ENCODE measurements at places on chromosomes 4 and X.

DNA sequence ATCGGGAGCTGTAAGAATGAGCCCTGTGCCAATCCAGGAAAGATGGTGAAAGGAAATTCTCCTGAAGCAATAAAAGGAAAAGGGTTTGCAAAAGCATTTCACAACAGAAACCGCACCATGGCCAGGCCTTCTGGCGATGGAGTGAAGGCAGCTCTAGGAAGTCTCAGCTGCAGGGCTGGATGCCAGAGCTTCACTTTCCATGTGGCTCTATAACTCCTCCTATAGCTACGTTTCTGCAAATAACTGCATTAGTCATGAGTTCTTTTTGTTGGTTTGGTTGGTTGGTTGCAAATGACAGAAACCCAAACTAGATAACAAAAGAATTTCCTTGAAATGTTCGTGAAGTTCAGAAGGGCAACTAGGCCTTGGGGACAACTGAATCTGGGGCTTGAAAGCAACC lies 84.6 kb downstream of the RELL1 start:
- DNase-seq, result no peak

GRCh38 chrX:39473812-39474211 lies 623.9 kb downstream of the BCOR start:
- DNase-seq, result no peak

DNA sequence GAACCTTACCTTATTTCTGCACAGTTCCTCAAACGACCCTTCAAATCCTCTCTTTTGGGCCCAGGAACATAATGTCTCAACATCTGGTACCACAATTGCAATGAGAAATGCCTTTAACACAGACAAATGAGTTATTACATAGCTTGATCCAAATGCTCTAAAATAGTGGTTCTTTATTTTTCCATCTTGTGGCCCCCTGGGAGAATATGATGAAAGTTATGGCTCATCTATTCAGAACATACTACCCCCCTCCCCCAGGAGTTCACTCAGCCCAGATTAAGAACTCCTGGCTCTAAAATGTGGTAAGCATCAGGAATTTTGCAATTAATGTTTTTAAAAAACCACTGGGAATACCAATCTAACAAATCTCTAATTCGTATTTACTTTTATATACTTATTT lies 23.9 kb upstream of the CENPU start:
- no peak for DNase-seq

GRCh38 chr4:100086766-100087431 lies 103.4 kb downstream of the DDIT4L start:
- DNase-seq, result no peak

- no peak for DNase-seq
These were observed 1066.5 kb downstream of the GLUD2 start for GRCh38 chrX:122113896-122114295.

DNA sequence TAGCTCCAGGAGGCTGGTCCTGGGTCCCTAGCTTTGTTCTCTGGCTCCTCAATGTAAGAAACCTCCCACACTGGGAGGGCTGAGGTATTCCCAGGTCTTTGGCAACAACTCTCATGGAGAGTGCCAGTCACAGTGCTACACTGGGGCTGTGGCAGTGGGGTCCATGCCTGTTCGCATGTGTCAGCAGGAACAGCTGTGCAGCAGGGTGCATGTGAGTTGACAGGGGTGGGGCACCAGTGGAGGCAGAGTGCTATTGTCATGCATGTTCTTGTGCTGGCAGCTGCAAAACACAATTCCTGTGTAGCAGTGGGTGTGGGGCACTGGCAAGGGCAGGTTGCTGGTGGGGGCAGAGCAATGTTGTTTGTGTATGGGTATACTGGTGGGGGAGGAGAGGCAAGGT lies 246.0 kb downstream of the CXXC4 start:
- DNase-seq, result no peak

- DNase-seq, result no peak
These were observed 29.0 kb downstream of the RNF4 start for GRCh38 chr4:2497931-2498330.

DNA sequence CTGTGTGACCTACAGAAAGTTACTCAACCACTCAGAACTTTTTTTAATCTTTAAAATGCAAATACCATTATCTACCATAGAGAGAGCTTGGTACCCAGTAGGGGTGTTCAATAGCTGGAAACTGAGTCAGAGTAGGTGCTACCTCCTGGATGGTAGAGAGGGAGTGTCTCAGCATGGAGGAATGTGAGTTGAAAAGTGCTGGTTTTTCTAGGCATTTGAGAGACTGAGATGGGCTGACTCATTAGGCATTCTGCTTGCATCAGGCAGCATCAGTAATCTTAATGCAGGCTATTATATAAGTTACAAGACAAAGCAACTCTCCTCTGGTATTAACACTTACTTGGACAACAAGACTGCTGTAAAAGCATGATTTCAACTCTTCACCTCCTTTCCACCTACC lies 70.9 kb upstream of the ARHGEF9 start:
- no peak for DNase-seq

- no peak for DNase-seq
These were observed 57.6 kb downstream of the RAI2 start for GRCh38 chrX:17803449-17803848.

GRCh38 chr4:175540732-175541131 lies 271.3 kb downstream of the GPM6A start:
- DNase-seq, result no peak

GRCh38 chrX:21373001-21373400 lies 1.2 kb upstream of the CNKSR2 start:
- no peak for DNase-seq

GRCh38 chr4:2591189-2591588 lies 54.7 kb downstream of the FAM193A start:
- no peak for DNase-seq

- DNase-seq, result no peak
These were observed 93.9 kb downstream of the SH3KBP1 start for GRCh38 chrX:19793471-19793870.

DNA sequence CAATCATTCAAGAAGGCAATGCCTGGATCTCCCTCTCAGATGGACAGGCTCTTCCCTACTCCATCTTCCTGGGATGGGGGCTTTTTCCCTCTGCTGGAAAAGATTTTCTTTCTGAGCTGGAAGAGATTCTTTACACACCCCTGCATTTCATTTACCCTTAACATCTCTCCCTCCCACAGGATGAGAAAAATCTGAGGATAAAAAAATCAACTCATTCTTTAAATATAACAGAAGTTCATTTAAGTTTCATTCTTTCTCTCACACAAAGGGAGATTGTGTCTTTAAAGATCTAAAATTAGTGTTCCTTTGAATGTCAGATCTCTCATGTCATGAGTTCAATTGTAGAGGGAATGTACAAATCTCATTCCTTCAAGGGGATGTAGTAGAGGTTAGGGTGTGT lies 109.0 kb downstream of the ZNF518B start:
- no peak for DNase-seq

GRCh38 chrX:21800344-21800770 lies 39.1 kb upstream of the MBTPS2 start:
- DNase-seq, result no peak

DNA sequence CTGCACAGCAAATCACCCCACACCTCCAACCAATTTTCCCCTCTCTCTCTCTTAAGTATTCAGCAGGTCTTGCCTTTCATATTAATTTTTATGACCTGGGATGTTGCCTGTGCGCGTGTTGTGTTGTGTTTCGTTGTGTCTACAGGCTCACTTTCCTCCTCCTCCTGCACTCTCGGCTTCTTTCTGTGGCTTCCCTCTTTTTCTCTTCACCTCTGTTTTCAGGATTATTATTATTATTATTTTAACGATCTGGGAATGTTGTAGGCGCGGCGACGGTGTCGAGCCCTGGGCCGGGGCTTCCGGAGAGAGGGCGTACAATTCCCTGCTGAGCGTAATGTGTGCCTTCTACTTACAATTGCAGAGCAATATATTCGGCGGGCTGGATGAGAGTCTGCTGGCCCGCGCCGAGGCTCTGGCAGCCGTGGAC lies 826 bp downstream of the POU4F2 start:
- no peak for DNase-seq

DNA sequence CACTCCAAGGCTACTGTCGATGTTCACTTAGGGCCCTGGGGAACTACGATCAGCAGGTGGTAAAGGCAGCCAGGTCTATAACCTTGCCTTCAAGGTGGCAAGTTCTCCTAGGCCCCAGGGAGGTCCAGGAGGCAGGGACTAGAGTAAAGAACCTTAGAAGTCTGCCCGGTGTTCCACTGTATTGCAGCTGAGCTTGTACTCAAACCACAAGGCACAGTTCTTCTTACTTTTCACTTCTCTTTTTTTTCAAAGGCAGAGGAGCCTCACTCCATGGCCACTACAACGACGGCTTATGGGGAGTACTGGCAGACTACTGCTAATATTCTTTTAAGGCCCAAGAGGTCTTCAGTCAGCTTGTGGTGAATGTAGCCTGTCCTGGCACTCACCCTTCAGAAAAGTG lies 78.8 kb upstream of the GPR174 start:
- no peak for DNase-seq

Data from NCI-H526 (cell line).